NCI-H1436 treated with DMSO at 0.1 percent for 48 hours (cell line): ENCODE measurements at places on chromosomes 7 and 10.

GRCh38 chr7:92762851-92763250, 73.5 kb downstream of the CDK6 start:
- no peak for DNase-seq

DNA sequence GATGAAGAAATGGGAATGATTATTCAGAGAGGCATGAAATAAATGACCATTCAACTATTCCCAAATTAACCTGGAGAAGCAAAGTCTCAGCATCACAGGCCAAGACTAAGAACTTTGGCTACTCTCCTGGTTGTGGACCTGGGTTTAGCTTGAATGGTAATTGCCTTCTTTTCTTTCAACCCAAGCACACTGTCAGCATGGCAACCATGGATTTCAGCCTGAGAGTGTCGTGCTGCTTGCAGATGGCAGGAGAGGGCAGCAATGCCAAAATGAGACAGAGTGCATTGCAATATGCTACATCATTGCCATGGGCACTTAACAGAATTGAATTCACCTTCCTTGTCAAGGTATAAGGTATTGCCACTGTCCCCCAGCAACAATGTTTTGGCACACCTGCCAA, 767.2 kb downstream of the REEP3 start:
- no peak for DNase-seq

DNA sequence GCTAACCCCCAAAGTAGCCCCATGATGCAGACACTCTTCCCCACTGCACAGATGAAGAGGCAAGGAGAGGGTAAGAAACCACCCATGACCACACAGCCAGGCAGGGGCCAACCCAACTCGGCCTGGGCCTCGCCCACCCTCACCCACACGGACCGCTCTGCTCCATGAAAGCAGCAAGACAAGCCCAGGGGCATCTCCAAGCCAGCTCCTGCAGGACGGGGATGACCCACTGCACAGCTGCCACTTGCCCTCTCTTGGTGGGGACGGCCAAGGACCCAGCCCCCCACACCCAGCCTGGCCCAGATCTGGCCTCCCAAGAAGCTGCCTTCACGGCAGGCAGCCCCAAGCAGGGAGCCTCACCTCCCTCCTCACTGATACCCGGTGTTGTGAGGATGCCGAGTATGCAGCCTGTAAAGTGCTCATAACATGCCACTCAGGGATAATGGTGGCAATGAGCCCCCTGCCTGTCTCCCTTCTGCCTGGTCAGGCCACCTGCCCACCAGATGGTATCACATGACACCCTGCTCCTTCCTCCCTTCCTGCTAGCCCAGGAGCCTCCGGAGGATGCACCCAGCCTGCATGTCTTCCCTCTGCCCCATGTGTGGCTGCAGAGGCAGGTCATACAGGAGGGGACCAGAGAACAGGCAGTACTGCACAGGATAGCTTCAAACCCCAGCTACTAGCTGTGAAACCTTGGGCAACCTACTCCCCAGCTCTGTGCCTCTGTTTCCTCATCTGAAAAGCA, 23.3 kb downstream of the OGDHL start:
- no peak for DNase-seq

DNA sequence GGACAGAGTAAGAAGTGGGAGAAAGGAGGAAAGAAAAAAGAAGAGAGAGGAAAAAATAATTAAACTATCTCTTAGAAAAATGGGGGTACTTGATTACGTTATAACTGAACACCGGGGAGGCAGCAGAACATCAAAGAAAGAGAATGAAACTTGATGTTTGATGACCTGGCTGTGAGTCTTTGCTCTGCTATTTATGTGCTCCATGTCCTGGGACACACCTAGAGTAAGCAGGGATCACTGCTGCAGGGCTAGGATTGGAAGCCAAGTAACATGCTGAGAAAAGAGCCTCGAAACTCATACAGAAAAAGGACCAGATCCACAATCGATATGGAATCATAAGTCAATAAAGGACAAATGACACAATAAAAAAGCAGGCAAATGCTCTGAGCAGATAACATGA, 56.7 kb upstream of the COL13A1 start:
- no peak for DNase-seq

DNA sequence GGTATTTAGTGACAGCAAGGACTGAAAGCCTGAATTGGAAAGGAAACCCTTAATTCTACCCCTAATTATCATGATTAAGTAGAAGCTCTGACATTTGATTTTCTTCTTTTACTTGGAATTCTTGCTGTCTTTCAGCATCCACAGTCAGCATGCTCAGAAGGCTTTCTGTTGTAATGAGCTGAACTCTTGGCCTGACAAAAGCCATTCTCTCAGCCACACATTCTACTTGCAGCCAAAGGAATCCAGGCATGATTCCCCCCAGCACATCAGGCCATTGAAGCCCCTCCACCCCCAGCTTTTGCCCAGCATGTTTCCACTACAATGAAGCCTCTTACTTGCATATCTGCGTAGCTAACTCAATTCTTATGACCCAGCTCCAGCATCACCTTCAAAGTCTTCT, 94.3 kb upstream of the FRMD4A start:
- no peak for DNase-seq

- no peak for DNase-seq
Measured at GRCh38 chr10:80599424-80599847, 61.7 kb downstream of the SH2D4B start.

DNA sequence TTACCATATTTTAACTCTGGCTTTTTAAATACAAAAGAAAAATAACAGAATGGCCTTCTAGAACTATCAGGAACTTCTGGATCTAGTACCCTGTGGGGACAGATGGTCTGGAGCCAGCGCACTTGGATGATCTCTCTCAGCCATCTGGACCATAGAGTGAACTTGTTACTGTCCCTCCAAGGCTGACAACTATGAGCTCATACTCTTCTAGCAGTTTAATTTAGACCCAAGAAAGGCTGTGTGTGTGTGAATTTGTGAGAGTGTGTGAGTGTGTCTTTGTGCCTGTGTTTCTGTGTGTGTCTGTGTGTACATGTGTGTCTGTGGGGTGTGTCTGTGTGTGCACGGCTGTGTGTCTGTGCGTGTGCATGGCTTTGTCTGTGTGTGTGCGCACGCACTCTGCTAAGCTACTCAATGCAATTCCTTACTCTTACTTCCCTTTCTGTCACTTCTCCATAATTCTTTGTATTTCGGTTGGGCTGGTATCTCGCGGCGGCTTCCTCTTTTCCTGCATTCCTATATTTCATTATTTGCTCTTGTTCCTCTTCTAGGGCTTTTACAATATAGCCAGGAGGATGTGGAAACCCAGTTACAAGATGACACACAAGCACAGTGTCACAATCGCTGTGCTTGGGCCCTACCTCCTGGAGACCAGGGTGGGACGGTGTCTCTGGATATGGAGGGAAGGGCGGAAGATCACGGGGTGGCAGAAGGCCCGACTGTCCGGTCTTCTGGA, 51.9 kb downstream of the IKZF1 start:
- DNase-seq, result no peak

DNA sequence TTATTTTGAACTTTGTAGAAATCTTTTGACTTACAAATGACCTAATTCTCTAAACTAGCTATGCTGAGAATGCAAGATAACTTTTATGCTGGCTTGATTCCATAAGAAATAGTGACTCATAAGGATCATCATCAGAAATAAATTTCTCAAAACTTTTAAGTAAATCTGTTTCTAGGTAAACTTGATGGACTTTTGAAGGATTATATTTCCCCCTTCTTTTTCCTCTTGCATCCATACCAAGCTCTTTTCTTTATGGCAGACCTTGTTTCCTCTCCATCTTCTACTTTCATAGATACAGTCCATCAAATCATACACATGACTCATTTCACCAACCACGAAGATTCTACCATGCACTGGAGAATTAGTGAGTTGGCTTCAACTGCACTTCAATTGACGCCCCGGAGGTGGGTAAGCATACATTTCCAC, 336.3 kb downstream of the KCNMA1 start:
- DNase-seq, result no peak

DNA sequence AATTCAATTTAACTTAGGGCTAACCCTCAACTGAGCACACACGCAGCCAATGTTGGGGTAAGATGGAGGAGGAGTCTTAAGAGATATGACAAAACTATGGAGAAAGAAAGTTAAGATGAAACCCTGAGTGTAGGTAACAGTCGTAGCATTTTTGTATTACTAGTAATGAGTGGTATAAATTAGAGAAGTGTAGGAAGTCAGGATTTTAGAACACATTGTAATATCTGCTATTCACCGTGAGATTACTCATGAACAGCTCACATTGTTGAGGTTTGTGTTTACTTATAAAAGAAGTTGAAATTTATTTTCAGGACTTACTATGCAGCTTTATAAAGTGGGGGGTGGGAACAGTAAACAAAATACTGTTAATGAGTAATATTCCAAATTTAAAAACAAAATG, 107.2 kb downstream of the ARHGAP21 start:
- no peak for DNase-seq

- DNase-seq, result no peak
Measured at GRCh38 chr7:92598310-92598981, 8.3 kb upstream of the FAM133B start.

DNA sequence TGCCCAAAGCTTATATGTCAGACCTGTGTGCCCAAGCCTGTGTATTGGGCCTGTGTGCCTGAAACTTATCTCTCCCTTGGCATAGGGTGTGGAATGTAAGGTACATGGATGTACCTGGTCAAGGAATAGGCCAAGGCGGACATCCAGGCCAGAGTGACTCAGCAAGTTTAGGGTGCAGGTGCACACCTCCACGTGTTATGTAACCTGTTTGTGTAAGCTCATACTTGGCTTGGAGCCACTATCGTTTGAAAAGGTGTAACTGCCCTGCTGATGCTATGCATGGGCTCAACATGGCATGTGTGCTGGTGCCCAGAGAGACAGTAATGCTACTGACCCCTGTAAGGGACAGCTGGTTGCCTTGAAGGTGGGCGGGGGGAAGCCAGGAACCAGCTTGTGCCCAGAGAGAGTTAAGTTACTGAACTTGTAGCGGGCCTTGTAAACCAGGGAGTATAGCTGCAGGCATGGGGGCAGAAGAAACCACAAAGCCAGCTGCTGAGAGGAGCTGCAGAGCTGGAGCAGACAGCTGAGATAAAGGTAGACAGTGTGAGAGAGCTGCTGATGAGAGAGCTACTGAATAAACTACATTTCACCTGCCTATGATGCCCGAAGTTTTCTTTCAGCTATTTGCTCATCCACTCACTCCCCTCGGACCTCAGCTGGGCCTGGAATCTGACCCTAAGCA, 656.4 kb upstream of the ZWINT start:
- DNase-seq, result no peak

- DNase-seq, result no peak
Measured at GRCh38 chr7:14596421-14596820, 306.1 kb downstream of the DGKB start.

DNA sequence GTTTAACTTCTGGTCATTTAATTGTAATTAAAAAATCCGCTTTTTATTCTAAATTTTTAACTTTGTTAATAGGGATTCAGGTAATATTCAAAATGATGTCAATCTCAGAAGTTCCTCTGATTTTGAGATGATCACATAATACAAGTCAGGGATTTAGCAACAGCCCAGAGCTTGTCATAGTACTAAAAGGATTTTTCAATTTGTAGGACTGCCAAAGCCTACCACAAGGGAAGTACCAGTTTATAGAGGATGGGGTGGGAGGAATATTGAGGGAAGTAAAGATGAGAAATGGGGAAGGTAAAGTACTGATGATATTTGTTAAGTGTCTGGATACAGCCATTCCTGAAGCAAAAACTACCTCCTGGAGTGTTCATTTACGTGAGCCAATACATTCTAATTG, 278.2 kb upstream of the TEX47 start:
- no peak for DNase-seq

- no peak for DNase-seq
Measured at GRCh38 chr10:114694752-114695151, 36.7 kb upstream of the ABLIM1 start.

- DNase-seq, result peak; percentile 31
Measured at GRCh38 chr10:34637418-34637911, 177.6 kb downstream of the PARD3 start.

GRCh38 chr10:115706026-115706425, 567.0 kb downstream of the GFRA1 start:
- no peak for DNase-seq

- DNase-seq, result no peak
Measured at GRCh38 chr7:83649701-83650100, 762 bp upstream of the SEMA3E start.

DNA sequence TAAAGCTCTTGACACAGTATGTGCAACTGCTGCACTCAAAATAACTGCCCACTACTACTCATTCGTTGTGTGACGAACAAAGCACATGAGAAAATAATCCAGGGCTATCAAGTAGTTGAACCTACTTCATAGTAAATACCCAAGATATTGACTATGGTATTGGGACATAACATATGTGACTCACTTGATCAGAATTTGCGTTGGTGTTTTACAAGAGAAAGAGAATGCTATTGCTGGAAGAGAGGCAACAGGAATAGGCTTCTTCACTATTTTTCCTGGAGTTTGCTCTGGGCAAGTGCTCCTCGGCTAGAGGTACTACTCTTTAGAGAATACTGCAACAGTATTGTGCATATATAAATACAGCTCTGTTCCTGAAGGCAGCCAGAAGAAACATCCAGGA, 2.5 kb downstream of the DGKB start:
- DNase-seq, result no peak

DNA sequence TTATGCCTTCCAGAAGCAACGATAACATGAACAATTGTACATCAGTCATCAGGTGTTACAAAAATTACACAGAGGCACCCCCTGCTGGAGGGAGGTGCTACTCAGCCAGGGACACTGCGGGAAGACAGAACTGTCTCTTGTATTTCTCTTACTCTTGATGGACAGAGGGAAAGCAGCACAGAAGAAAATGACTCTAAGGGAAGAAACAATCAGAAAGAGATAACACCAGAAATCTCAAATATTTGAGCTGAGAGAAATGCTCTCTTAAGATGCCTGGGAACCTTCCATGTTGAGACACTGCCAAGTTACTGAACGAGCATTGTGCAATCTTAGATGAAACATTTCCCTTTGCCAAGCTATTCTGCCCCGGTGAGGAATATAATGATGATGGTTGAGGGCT, 227.6 kb upstream of the NPSR1 start:
- DNase-seq, result no peak

- DNase-seq, result no peak
Measured at GRCh38 chr7:33832271-33832721, 73.0 kb upstream of the BMPER start.

DNA sequence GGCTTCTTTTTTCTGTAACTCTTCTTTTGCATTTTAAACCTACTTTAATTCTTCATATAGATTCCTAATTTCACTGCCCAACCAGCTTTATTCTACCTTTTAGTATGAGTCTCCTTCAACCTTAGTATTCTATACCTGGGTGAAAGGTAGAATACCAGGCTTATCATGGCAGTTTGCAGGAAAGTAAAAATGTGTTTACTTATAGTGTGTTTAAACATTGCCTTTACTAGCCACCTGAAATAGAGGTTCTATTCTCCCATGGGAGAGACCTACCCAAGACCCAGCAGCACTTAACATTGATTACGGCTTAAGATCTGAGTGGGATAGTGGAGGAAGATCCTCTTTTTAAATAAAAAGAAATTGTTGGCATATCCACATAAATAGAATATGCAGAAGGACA, 1.6 kb upstream of the MYPN start:
- no peak for DNase-seq

DNA sequence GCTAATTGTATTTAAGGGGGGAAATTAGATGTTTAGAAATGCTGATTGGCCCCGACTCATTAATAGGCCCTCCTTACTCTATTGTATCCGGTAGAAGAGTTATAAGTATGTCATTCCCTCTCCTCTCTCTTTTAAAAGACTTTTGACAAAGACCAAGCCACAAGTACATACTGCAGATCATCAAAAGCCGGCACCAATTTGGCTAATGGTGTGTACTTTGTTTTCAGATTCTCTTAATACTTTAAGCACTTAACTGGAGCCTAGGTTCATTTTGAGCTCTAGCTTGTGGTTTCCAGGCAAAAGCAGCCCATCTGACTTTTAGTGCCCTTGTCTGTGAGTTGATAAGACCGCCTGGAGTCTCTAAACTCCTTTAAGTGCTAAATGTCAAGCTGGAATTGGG, 210.0 kb upstream of the LYZL1 start:
- DNase-seq, result peak; percentile 40
